ENCODE measurements at places on chromosomes 16 and 17.

GRCh38 chr16:82016964-82017363 lies 5.7 kb upstream of the SDR42E1 start:
- DNase-seq, result no peak

DNA sequence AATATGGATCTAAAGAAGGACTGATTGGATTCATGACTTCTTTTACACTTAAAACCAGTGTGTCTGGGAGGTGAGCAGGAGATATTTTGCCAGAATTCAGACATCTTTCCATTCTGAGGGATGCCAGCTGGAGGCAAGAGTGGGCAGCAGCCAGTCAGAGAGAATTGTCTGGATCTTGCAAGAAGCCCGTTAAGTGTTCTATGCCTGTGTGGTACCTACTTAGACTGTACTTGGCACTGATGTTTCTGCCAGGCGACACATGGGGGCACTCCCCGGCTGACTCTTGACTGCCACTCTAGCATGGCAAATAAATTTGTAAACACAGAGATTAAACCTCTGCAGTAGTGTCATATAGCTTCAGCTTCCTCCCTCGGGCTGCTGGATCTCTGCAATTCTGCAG lies 247.7 kb downstream of the UTP18 start:
- DNase-seq, result no peak

DNA sequence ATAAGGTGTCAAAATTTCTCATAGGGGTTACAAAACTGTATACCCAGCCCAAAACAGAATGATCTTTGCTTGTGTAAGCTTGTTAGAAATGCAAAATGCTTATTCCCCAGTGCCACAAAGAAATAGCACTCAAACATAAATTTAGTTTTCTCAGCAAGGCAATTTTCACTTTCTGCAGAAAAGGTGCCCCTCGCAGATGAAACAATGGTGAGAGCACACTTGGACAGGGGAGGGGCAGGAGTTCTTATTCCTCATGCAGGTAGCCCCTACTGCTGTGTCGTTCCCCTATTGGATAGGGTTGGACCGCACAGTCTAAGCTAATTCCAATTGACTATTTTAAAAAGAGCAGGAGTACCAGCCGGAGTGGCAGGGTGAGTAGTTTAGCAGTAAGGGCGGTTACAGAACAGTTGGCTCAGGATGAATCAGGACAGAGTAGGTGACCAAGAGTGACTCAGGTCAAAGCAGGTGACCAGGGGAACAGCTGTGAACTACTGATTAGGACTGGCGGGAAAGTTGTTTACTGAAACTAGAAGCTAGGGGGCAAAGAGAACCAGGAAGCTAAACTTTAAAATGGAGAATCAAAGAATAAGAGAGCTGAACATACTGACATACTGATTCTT lies 5.5 kb upstream of the LDHD start:
- DNase-seq, result no peak

DNA sequence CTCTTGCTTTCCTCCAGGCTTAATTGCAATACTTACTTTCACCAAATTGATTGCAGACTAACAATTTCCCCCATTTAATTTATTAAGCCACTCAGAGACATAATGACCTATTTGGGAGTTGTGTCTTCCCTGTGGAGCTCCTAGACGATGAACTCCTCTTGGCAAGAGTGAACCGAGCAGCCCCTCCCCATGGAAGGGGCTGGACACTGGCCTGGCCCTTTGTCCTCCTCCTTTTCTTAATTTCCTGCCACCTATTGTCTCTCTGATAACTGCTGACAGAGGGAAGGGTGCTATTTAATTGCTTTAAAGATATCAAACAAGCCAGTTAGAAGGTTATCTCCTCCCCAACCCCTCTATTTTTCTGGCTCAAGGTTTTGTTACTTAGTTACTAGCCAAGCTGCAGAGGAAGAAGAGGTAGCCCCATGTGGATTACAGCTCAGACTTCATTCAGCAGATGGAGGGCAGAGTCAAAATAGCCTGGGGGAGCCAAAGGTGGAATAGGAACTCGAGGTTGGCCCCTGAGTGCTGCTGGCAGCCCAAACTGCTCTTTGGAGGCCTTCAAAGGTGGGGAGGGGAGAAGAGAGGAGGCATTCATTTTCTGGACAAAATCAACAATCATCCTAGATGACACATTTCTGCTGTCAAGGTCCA lies 3.7 kb upstream of the SSTR2 start:
- DNase-seq, result no peak

GRCh38 chr17:27793168-27793905 lies 7.0 kb downstream of the NOS2 start:
- DNase-seq, result no peak

DNA sequence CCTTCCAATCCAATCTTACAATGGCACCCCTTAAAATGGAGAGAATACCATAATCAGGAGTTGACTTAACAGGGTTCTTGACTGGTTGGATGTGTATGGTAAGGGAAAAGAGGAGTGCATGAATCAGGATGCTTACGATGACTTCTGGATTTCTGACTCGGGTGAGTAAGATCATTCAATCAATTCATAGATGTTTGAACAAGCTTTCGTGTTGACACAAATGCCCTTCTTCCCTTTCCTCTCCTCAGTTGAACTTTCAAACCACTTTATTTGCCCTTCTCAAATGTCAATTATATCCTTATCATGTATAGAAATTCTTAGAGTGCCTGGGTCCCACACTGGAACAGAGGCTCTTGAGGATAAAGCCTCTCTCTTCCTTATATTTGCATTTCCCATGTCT lies 25.9 kb downstream of the ABCC12 start:
- DNase-seq, result no peak

- no peak for DNase-seq
Observed at GRCh38 chr17:81090361-81091136, 55.6 kb downstream of the BAIAP2 start.

- DNase-seq, result no peak
Observed at GRCh38 chr16:30491744-30492308, 19.3 kb downstream of the ITGAL start.

DNA sequence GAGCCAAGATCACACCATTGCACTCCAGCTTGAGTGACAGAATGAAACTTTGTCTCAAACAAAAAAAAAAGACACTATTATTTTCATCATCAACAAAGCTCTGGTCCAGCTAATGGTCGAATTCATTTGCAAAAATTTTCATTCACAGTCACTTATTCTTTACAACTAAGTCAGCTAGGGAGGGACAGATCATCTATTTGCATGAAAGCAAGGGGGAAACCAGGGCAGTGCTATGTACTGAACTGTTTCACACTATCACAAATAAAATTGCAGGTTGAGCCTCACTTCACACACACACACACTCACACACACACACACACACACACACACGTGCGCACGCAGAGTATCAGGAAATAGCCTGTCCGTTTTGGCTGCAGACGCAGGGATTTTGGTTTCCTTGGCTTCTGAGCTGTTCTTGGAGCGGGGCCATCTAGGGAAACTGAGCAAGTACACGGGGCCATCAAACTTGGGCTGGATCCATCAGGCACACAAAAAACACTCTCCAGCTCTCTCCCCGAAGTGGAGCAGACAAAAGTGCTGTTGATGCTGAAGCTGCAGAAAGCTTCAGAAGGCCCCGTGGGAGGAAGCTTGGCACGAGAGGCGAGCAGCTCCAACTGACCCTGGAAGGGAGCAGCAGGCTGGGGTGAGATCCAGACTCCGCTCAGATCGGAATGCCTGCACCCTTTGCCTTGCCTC lies 44.3 kb upstream of the HELZ start:
- no peak for DNase-seq

- peak; percentile 26 for DNase-seq
Observed at GRCh38 chr16:88561485-88562359, 8.5 kb upstream of the ZC3H18 start.

- no peak for DNase-seq
Observed at GRCh38 chr17:40895106-40895730, 10.2 kb upstream of the KRT20 start.

- DNase-seq, result peak; percentile 4
Observed at GRCh38 chr16:29926711-29927052, 656 bp upstream of the KCTD13 start.

- DNase-seq, result peak; percentile 35
Observed at GRCh38 chr16:85986931-85987749, 88.2 kb downstream of the IRF8 start.

- DNase-seq, result no peak
Observed at GRCh38 chr17:74128456-74129211, 74.8 kb upstream of the RPL38 start.

DNA sequence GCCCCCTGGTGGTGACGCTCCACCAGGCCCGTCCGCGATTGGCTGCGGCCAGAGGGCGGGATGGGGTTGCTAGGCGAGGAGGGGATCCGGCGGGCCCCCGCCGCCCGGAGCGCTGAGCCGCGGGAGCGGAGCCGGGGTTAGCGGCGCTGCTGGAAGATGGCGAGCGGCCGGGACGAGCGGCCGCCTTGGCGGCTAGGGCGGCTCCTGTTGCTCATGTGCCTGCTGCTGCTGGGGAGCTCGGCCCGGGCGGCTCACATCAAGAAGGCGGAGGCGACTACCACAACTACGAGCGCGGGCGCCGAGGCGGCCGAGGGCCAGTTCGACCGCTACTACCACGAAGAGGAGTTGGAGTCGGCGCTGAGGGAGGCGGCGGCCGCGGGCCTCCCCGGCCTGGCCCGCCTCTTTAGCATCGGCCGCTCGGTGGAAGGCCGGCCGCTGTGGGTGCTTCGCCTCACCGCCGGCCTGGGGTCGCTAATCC lies at the start of gene CPD:
CPD (plus strand) TSS at position 103 of the 478 bp plus-strand sequence; CDS start at position 157, 54 bp downstream.
- peak; percentile 97 for DNase-seq

- DNase-seq, result no peak
Observed at GRCh38 chr16:20920091-20920490, 19.5 kb downstream of the LYRM1 start.

DNA sequence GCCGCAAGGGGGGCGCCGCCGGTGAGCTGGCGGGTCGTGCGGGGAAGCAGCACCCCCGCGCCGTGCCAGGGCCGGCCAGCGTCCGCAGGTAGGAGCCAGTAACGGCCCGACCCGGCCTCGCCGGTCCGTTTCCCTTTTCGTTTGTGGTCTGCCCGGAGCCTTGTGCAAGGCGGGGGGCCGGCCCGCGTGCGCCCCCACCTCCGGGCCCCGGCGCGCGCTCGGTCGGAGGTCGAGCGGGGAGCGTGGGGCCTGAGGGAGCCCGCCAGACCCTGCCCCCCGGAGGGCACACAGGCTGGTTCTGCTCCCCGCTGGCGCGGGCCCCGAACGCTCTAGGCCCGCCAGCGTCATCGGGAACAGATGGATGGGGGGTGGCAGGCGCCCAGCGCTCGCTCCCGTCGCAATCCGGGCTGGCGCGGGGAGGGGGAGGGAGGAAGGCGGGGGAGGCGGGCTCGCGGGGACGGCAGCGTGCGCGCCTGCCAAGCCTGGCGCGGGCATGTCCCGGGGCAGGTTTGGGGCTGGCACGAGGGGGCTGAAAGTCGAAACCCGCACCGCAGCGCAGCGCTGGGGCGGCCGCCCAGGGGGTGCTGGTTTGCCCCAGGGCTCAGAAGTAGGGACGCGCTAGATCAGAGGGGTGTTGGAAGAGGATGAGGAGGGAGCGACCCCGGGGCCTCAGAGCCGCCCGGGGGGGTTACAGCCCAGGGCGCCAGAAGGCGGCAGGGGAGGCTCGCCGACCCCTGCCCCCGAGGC lies 1.5 kb upstream of the GSE1 start:
- peak; percentile 29 for DNase-seq

- no peak for DNase-seq
Observed at GRCh38 chr17:65013613-65014391, 42.7 kb downstream of the GNA13 start.

GRCh38 chr17:44915321-44915726 lies at the start of gene GFAP:
TSS of gene GFAP (minus strand) at chr17:44915500. CDS start at chr17:44915486, 14 bp downstream.
- no peak for DNase-seq

DNA sequence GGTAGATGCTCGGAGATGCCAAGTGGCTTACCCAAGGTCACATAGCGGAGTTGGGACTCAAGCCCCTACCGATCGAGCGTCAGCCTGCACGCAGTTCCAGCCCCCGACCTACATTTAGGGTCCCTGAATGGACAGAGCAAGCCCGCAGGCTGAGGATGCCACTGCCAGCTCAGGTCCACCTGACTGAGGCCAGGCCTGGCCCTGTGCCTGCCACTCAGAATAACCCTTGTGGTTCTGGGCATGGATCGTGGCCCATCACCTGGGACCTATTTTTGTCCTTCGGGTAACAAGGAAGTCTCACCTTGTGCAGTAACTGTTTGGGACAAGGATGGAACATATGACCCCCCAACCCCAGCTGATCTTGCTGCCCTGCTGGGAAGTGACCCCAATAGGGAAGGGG lies 17.1 kb downstream of the CDH16 start:
- no peak for DNase-seq

GRCh38 chr17:74737299-74738050 lies 419 bp downstream of the RAB37 start:
- no peak for DNase-seq

- no peak for DNase-seq
Observed at GRCh38 chr17:33986566-33986965, 268.5 kb upstream of the CCL2 start.

DNA sequence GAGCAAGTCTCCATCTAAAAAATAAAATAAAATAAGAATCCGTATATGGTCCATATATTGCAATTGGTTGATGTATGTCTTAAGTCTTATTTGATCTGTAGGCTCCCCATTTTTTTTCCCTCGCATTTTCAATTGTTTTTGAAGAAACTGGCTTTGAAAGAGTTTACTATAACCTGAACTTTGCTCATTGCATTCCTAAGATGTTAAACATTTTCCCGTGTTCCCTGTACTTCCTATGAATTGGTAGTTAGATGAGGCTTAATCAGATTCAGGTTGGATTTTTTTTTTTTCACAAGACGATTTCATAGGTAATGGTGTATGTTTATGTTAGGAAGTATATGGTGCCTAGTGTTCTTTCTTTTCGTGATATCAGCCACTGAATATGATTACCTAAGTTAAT lies 3.3 kb downstream of the LRRC36 start:
- DNase-seq, result no peak

GRCh38 chr16:71426069-71426879 lies 15.6 kb downstream of the TLE7 start:
- peak; percentile 14 for DNase-seq

GRCh38 chr16:89485701-89486246 lies 4.6 kb downstream of the ANKRD11 start:
- no peak for DNase-seq

GRCh38 chr16:82630688-82631087 lies 3.9 kb downstream of the CDH13 start:
- no peak for DNase-seq

- DNase-seq, result no peak
Observed at GRCh38 chr17:72829883-72830282, 262.6 kb downstream of the SLC39A11 start.

GRCh38 chr17:81074875-81075274 lies 39.9 kb downstream of the BAIAP2 start:
- no peak for DNase-seq

GRCh38 chr17:52368886-52369285 lies 210.4 kb upstream of the CA10 start:
- no peak for DNase-seq

GRCh38 chr17:21275579-21276263 lies 8.8 kb upstream of the MAP2K3 start:
- DNase-seq, result peak; percentile 97

DNA sequence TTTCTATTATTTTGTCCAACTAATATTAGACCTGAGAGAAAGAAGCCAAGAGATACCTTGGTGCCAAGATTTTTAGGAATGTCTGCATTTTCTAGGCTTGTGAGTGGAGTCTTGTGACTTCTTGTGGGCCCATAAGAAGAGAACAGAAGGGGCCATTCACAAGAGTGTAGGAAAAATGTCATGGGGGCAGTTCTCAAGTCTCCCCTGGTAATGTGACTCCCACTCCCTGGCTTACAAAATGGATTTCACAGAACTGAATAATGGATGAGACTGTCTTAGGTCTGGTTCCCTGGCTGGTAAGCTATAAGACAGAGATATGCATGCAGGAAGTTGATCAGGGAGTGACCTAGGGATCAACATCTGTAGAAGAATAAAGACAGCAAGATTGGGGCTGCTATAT lies 181.3 kb downstream of the CBLN1 start:
- no peak for DNase-seq
